ENCODE measurements at places on chromosomes 5 and 9.

GRCh38 chr5:164277720-164278119 is 772.3 kb downstream of the MAT2B start:
- DNase-seq, result no peak

GRCh38 chr5:101728933-101729332 is 567.2 kb downstream of the SLCO4C1 start:
- peak; percentile 23 for DNase-seq

DNA sequence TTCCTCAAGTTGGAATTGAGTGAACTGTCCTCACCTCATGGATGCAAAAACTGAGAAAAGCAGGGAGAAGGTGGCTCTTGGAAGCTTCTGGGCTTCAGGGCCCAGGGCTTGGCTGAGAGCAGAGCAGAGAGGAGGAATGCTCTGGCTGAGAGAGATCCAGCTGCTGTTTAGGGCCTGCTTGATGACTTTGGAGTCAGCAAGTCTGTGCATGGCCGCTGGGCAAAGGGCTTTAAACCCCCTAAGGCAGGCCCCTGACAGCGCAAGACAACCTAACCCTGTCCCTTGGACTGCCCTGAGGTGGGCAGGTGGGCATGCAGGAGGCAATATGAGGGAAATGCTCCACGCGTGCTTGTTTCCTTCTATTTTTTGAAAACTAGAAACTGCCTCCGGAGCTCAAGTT is 8.6 kb downstream of the STC2 start:
- DNase-seq, result no peak

DNA sequence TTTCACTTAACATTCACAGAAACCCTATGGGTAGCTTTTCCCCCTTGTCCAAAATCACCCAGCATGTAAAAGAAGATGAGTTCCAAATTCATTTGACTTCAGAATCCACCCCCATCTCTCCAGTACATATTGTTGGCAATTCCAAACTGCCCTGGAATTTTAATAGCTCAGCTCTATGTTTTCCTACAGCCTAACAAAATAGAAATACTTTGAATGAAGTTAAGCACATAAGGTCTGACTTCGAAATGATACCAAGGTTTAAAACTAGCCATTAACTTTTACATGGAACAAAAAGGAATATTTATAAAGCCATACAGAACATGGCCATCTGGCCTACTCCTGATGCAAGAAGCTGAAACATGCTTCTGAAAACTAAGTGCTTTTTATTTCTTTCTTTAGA is 634.3 kb downstream of the PDE4D start:
- DNase-seq, result no peak

DNA sequence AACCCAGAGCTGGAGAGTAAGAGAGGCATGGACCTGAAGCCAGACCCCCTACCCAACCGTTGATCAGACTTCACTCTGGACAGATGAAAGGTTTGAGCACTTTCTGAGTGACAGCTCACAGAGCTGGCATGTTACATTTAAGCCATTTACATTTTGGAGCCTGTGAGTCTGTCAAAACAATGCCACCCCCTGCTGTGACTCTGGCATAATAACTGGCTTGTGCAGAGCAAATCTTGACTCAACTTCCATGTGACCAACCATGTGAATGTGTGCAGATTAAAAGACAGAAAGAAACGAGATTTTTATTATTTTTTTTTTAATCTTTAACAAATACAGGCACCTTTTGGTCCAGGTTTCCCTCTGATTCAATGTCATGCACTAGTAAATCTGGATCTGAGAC is 48.5 kb downstream of the MFAP3 start:
- DNase-seq, result no peak

- DNase-seq, result no peak
Measured at GRCh38 chr5:177275883-177276282, 27.6 kb downstream of the RAB24 start.

- DNase-seq, result no peak
Measured at GRCh38 chr5:73433982-73434342, 14.6 kb downstream of the FOXD1 start.

DNA sequence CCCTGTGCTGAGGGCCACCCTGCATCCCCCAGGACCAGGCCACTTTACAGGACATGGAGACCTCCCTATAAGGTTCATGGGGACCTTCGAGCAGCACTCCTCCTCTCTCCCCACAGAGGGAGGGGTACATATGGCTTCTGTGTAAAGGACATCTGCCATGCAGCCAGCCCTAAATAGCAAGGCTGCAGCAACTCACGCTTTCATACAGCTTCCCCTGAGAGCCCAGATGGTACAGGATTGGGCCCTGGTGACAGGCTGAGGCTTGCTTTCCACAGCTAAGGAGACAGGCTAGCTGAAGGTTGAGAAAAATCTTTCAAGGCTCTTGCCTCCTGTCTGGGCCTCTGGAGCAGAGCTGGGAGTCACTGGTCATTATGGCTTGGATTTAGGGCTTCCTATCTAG is 147.0 kb upstream of the ZNF366 start:
- DNase-seq, result no peak

- no peak for DNase-seq
Measured at GRCh38 chr9:35741740-35742139, 7.3 kb downstream of the GBA2 start.

DNA sequence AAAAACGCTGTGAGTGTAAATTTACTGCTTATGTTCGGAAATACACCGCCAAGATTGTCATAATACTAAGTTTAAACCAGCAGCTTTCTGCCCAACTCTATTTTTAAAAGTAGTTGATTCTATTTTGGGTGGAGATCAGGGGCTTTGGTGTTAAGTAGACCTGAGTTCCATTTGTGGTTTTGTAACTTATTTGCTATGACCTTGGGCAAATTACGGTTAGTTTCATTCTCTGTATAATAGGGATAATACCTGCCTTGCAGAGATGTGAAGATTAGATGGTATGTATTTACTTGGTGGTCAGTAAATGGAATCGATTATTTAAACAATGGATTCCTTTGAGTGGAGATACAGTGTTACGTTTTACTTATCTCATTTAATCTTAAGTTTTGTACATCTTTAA is 1.6 kb downstream of the RAD23B start:
- no peak for DNase-seq

DNA sequence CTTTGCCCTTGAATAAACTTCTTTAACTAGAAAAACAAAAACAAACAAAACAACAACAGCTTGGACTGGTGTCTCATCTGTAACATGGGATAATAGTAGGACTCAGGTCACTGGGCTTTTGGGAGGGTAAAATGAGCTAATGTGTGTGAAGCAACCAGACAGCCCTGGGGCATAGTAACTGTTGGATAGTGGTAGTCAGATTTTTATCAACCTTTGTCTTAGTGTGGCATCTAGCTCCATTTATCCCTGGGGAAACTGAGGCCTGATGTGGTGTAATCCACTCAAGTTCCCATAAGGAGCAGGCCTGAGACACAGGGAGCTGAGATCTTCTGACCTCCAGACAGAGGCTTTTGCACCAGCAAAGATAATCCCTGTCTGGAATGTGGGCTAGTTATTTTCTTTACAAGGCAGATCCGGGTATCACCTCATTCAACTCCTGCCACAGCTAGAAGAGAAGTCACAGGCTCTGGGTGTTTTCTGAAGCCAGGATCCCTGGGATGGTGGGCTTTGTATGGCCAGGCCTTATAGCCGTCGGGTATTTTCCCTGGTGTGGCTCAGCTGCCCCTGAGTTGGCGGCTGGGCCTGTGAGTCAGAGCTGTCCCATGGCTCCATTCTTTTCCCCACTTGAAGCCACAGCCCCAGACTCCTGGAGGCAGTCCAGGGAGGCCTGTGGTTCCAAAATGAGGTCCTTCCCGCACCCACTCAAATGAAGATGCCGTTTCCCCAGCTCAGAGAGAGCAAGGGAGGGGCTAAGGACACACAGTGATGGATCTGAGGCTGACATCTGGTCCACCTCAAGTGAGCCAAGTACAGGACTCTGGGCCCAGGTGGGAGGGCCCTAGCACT is 26.1 kb upstream of the CSF1R start:
- no peak for DNase-seq

- peak; percentile 40 for DNase-seq
Measured at GRCh38 chr9:135602789-135603481, 36.4 kb downstream of the GLT6D1 start.

DNA sequence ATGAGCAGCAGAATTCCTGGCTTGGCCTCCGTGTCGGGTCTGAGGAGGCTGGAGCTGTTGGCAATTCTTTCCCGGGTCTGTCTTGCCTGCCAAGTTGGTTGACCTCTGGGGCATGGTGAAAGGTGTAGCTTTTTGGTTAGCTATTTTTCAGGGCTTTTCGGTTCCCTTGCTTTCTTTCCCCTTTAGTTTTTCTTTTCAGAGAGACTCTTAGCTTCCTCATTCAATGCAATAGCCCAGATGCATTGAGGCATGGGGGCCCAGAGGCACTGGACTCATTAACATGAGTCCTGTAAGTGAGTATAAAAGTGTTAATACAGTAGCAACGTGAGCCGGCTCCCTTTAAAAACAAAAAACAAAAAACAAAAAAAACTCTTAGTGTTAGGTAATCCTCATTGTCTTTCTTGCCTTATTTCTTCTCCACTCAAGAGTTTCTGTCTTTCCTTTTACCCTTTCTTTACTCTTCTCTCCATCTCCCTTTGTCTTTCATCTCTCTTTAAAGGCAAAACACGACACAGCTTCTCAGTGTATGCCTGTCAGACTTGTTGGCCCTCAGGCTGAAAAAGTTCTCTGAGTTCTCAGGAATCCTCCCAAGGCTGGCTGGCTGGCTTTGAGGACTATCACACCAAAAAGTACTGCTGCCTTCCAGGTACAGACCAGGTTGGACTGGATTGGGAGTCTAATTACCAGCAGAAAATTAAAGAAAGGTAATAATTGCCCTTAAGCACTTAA is 289.9 kb upstream of the TUT7 start:
- DNase-seq, result no peak

DNA sequence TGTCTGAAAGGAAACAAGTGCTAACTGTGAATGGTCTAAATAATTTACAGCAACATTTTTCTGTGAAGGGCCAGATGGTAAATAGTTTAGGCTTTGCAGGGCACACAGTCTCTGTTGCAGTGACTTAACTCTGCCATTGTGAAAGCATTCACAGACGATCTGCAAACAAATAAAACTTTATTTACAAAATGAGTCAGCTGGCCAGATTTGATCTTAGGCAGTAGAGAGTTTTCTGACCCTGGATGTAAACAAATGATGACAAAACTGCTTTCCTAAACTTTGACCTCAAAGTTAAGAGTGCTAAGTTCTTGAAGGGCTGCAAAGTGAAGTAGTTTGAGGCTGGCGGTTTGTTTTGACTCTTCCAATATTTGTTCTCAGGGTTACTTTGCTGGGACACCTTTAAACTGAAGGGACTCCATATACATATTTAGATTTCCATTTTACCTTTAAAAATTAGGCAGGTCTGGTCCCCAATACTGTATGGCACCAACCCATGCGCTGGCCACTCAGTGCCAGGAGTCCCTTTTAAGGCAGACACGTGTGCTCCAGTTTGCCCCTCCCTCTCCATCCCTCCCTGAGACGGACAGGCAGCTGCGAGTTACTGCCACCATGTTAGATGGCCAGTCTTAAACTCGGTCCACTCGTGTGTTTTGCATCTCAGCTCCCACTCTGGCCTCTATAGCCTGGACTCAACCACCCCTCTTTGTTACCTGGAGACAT is 4.0 kb upstream of the ADAMTS16 start:
- peak; percentile 8 for DNase-seq

DNA sequence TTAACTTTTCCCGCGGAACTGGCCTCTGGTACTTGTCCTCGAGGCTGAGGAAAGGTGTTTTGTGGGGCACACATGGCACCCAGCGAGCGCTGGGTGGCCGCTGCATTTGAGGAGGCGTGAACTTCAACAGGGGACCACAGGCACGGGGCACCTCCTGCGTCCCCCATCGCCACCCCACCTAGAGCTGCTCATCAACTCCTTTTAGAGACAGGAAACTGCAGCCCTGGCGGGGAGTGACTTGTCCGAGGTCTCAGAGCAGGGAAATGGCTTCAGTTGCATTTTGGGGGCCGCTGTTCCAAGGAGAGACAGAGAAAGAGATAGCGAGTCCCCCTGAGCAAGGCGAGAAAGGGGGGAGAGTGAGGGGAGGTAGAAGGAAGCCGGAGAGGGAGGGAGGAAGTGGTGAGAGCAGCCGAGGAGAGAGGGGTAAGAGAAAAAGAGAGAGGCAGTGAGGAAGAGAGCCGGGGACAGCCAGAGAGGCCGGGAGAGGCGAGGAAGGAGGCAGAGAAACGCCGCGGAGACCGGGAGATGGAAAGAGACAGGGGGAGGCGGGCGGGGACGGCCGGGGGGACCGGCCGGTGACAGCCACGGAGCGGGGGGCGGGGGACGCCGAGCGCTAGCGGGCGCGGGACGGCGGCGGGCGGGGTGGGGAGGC is 12.5 kb upstream of the LHX2 start:
- no peak for DNase-seq

- DNase-seq, result peak; percentile 44
Measured at GRCh38 chr9:110334871-110335270, 2.8 kb downstream of the TXNDC8 start.

DNA sequence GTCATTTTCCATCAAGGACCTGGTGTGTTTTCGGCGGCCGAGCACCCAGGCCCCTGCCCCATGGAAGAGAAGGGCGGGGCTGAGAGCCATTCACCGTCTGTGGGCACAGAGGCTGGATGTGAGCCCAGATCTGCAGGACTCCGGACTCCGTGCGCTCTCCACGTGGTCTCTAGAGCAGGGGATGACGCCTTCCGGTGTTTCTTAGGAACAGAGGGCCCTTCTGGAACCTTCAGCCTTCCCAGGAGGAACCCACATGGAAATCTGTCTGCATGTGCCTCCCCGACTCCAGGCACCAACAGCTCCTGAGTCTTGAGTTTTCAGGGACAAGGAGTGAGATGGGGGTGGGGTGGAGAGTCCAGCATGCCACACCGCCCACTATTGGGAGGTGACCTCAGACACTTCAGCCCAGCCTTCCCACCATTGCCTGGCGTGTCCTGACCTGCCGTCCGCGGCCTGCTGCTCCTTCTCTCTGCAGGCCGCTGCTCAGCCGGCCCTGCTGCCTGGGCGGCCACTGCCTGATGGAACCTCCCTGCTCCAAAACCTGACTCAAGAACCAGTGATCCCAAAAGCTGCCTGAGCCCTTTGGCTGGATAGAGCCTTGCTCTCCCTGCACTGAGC is 2.4 kb upstream of the RXRA start:
- peak; percentile 33 for DNase-seq

GRCh38 chr5:34598177-34598794 is 57.8 kb upstream of the RAI14 start:
- no peak for DNase-seq

- DNase-seq, result no peak
Measured at GRCh38 chr5:139881143-139881733, 85.6 kb downstream of the PSD2 start.

DNA sequence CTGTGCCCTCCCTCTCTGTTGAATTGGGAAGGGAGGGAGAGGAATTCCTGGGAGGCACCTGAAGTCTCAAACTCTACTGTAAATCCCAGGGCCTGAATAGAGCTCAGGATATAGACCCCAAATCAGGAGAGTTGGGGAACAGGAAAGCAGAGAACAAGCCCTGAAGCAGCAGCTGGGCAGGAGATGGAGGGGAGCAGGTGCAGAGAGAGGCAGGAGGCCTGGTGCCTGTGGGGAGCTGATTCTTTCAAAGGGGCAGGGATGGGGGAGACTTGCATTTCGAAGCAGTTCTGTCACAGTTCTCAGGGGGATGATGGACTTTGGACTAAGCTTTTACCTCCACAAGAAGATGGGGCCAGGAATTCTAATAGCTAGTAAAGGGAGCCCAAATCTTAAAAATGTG is 50.2 kb downstream of the NIM1K start:
- DNase-seq, result no peak

Data from SHP77 (cell line).